ENCODE measurements at places on chromosomes 16 and 17. TPM values are rescaled to one million over a fixed set of nuclear protein-coding genes. Genes with fewer than 3 reads are reported as not detected.
A peak's percentile ranks its signal among the peaks of the same experiment; 100 is the strongest.

DNA sequence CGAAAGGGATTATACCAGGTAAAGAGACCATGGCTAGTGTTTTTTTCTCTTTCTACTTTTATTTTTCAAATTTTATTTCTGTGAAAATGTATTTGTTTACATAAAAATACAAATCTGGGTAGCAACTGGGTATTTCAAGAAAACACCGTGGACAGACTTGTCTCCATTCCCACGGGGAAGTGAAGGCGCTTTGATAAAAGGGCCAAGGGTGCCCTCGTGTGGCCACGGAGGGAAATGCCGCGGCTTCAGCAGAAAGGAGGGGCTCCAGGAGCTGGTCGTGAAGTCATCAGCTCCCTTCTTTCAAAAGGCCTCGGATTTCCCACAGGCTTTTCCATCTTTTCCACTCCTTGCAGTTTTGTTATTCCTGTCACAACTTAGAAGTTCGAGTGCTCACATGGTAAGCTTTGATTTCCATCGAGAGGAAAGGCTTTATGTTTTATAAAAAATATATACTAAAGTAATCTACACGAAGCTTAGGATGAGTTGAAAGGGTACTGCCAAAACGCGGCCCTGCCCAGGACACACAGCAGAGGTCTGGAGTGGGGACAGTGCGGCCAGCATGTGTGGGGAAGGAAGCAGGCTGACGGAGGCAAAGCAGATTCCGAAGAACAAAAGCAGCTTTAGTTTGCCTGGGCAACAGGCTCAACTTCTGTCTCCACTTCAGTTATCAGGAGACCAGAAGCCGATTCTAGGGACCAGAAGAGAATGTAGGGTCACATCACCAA is 15.3 kb upstream of the MNT start:
- peak; percentile 92 for DNase-seq
- no peaks in the 10 kb centered on the region for H3K27me3 ChIP-seq
- peaks cover 10% of the 10 kb centered on the region for H3K36me3 ChIP-seq

DNA sequence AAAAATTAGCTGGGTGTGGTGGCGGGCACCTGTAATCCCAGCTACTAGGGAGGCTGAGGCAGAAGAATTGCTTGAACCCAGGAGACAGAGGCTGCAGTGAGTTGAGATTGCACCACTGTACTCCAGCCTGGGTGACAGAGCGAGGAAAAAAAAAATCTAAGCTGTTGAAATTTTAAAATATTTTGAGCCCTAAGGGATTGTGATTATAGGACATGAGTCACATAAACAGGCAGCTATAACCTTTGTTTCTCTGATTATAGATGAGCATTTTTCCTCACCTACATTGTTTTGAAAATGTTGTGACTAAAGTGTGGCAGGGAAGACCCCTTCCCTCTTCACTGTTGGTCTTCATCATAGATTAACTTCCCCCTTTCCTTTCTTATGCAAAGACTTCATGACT is 135.5 kb downstream of the MGAT5B start:
- H3K4me3 ChIP-seq: no peak overlapping the region
- H3K4me1 ChIP-seq: no peaks in the 10 kb centered on the region
- H3K36me3 ChIP-seq: no peaks in the 10 kb centered on the region

- H3K27ac ChIP-seq: no peak overlapping the region
- H3K27me3 ChIP-seq: no peaks in the 10 kb centered on the region
- peaks cover 6% of the 10 kb centered on the region for H3K4me1 ChIP-seq
- no peak for DNase-seq
- H3K36me3 ChIP-seq: no peaks in the 10 kb centered on the region
- H3K4me3 ChIP-seq: no peak overlapping the region
These were observed 28.2 kb downstream of the ST3GAL2 start for GRCh38 chr16:70410734-70411133.

The RNF151 gene
- total RNA-seq: not detected

DNA sequence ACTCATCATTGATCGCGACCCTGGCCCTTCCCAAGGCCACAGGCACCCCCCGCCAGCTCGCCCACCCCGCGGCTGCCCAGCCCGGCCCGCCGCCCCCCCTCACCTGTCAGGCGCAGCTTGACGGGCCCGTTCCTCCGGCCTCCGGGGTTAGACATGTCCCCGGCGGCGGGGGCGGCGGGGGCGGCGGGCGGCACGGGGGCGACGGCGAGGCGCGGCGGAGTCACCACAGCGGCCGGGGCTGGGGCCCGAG is 456 bp downstream of the SMURF2 start:
- H3K4me1 ChIP-seq: peaks cover 5% of the 10 kb centered on the region
- no peak for DNase-seq
- peak overlapping the region; percentile 62 for H3K4me3 ChIP-seq
- peak overlapping the region; percentile 69 for H3K27ac ChIP-seq
- no peaks in the 10 kb centered on the region for H3K27me3 ChIP-seq

GRCh38 chr17:13480877-13481276 is 120.9 kb downstream of the HS3ST3A1 start:
- no peak for DNase-seq
- H3K27me3 ChIP-seq: no peaks in the 10 kb centered on the region
- peak overlapping the region; percentile 5 for H3K4me3 ChIP-seq
- no peak overlapping the region for H3K27ac ChIP-seq

DNA sequence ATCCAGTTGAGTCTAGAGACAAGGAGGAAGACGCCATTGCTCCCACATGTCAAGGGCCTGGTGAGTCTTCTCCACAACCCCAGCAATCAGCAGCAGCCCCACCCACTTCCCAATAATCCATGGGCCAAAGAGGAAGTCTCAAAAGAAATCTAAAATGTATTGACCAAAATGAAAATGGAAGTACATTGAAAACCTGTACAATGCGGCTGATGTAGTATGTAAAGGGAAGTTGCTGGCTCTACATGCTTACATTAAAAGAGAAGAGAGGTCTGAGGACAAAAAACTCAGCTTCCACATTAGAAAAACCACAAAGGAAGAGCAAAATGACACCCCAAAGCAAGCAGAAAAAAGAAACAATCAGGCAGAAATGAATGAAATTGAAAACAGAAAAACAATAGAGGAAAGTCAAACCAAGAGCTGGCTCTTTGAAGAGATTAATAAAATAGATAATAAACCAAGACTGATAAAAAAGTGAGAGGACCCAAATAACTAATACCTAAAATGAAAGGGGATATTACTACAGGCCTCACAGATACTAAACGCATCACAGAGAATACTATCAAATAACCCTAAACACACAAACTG is 100.6 kb upstream of the METRNL start:
- DNase-seq: no peak
- no peaks in the 10 kb centered on the region for H3K27me3 ChIP-seq
- H3K36me3 ChIP-seq: no peaks in the 10 kb centered on the region
- peaks cover 5% of the 10 kb centered on the region for H3K4me1 ChIP-seq
- H3K27ac ChIP-seq: no peak overlapping the region

The FUS gene
- total RNA-seq: 36.4 TPM

The KRT38 gene
- total RNA-seq: not detected

The SECTM1 gene
- total RNA-seq: 3.6 TPM

GRCh38 chr17:28147017-28147416 is 104.5 kb downstream of the NLK start:
- H3K36me3 ChIP-seq: no peaks in the 10 kb centered on the region
- no peaks in the 10 kb centered on the region for H3K27me3 ChIP-seq
- no peak for DNase-seq
- no peak overlapping the region for H3K27ac ChIP-seq
- no peak overlapping the region for H3K4me3 ChIP-seq

DNA sequence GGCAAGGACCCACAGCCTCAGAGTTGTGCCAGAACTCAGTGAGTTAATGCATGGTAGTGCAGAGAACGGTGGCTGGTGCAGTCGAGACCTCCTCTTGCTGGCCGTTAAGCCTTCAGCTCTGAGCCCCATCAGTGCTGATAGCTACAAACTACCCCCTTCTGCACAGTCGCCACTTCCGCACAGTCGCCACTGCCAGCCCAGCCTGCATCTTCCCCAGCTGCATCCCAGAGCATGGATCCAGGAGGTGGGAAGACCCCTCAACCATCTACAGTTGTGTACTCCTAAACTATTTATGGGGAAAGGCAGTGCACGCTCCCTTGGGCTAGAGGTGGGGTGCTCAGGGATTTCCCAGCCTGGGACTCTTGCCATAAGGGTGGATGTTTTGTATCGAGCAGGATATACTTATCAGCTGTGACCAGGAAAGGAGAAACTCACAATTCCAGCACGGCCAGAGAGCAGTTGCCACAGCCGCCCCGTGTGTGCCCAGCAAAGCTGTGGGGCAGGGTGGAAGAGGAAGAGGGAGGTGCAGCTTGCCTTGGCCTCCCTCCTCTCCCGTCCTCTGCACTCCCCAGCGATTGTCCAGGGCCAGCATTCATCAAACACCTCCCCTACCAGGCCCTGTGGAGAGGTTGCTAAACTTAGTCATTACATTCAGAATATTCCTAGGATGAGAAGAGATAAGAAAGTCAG is 49.5 kb upstream of the CMIP start:
- peak overlapping the region; percentile 8 for H3K27ac ChIP-seq
- DNase-seq: no peak
- H3K27me3 ChIP-seq: no peaks in the 10 kb centered on the region
- H3K36me3 ChIP-seq: no peaks in the 10 kb centered on the region
- no peak overlapping the region for H3K4me3 ChIP-seq

- peaks cover 8% of the 10 kb centered on the region for H3K4me1 ChIP-seq
- no peak overlapping the region for H3K27ac ChIP-seq
- no peak for DNase-seq
- no peaks in the 10 kb centered on the region for H3K27me3 ChIP-seq
- H3K36me3 ChIP-seq: no peaks in the 10 kb centered on the region
These were observed 2.0 kb downstream of the PYCR1 start for GRCh38 chr17:81934850-81935708.

- H3K27ac ChIP-seq: no peak overlapping the region
- H3K4me1 ChIP-seq: no peaks in the 10 kb centered on the region
- H3K27me3 ChIP-seq: no peaks in the 10 kb centered on the region
- no peaks in the 10 kb centered on the region for H3K36me3 ChIP-seq
- DNase-seq: no peak
These were observed 43.5 kb downstream of the TBX21 start for GRCh38 chr17:47776330-47777197.

DNA sequence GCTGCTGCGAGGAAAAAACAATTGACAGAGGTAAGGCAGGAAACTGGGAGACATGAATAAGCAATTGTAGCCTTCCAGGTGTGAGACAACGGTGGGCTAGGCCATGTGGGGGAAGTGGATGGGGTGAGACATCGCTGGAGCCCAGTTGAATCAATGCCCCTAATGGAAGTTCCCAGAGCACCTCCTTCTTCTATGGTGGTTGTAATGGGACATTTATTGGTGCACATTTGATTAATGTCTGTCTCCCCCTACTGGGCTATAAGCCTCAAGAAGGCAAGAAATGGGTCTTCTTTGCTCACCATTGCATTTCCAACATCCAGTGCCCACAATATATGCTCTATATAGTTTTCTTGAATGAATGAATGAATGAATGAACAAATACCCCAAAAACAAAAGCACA is 22.7 kb upstream of the CD300E start:
- H3K4me3 ChIP-seq: no peak overlapping the region
- no peak for DNase-seq
- no peaks in the 10 kb centered on the region for H3K4me1 ChIP-seq
- H3K27ac ChIP-seq: no peak overlapping the region

GRCh38 chr16:88023786-88024185 is 72.6 kb downstream of the BANP start:
- H3K27ac ChIP-seq: no peak overlapping the region
- H3K4me3 ChIP-seq: no peak overlapping the region
- no peaks in the 10 kb centered on the region for H3K27me3 ChIP-seq
- no peak for DNase-seq

DNA sequence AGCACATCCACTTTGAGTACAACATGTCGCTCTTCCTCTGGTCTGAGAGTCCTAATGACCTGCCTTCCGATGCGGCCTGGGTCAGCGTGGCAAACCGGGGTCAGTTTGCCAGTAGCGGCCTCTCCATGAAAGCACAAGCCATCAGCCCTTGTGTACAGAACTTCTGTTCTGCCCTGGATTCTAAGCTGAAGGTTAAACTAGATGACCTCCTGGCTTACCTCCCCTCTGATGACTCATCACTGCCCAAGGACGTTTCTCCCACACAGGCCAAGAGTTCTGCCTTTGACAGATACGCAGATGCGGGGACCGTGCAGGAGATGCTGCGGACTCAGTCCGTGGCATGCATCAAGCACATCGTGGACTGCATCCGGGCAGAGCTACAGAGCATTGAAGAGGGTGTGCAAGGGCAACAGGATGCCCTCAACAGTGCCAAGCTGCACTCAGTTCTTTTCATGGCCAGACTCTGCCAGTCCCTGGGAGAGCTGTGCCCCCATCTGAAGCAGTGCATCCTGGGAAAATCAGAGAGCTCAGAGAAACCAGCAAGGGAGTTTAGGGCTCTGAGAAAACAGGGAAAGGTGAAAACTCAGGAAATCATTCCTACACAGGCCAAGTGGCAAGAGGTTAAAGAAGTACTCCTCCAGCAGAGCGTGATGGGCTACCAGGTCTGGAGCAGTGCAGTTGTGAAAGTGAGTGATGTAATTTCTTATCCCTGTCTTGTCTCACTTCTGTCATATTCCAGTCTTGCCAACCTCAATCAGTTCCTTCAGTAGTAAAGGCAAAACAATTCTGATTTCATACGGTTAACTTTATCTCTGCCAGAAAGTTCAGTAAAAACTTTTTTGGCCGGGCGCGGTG is 8.6 kb downstream of the COG1 start:
- H3K4me1 ChIP-seq: peaks cover 21% of the 10 kb centered on the region
- peaks cover 16% of the 10 kb centered on the region for H3K36me3 ChIP-seq
- H3K27ac ChIP-seq: peak overlapping the region; percentile 39

- no peak overlapping the region for H3K4me3 ChIP-seq
- H3K27me3 ChIP-seq: no peaks in the 10 kb centered on the region
These were observed 344.8 kb downstream of the SNX29 start for GRCh38 chr16:12321311-12321842.

GRCh38 chr16:3063625-3064386 is 1.6 kb upstream of the IL32 start:
- no peak overlapping the region for H3K4me3 ChIP-seq
- H3K27me3 ChIP-seq: no peaks in the 10 kb centered on the region
- H3K4me1 ChIP-seq: peaks cover 15% of the 10 kb centered on the region
- DNase-seq: no peak

The SPHK1 gene
- total RNA-seq: 0.92 TPM

The APOBR gene
- 1.3 TPM for total RNA-seq

The TMEM235 gene
- not detected for total RNA-seq

- no peaks in the 10 kb centered on the region for H3K27me3 ChIP-seq
- no peak overlapping the region for H3K27ac ChIP-seq
- no peak for DNase-seq
These were observed 16.1 kb upstream of the ADAMTS18 start for GRCh38 chr16:77450790-77451487.

GRCh38 chr17:75739801-75740200 is 18.5 kb downstream of the ITGB4 start:
- peaks cover 7% of the 10 kb centered on the region for H3K4me1 ChIP-seq
- H3K27ac ChIP-seq: no peak overlapping the region
- no peak for DNase-seq
- H3K4me3 ChIP-seq: no peak overlapping the region

The CRYBA1 gene
- not detected for total RNA-seq
